Right ventricle myocardium superior (tissue), 1 donor: ENCODE measurements at places on chromosomes 2 and 18. TPM values are rescaled to one million over a fixed set of nuclear protein-coding genes. Genes with fewer than 3 reads are reported as not detected.

- DNase-seq = no peak
Observed at GRCh38 chr2:68135448-68136320, 22.0 kb upstream of the PNO1 start.

DNA sequence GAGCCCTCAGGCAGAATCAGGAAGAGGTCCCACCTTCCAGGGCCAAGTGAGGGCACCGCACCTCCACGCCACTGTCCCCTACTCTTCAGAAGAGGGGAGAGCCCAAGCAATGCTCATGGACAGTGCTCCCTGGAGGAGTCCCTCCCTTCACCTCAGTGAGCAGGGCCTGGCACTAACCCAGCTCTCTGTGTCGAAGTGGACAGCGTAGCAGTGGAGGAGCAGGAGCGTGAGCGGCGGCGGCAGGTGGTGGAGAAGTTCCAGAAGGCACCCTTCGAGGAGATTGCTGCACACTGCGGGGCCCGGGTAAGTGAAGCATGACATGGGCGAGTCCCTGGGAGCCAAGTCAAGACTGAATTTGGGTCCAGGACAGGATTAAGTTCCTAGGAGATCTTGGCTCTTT, 16.7 kb downstream of the POMC start:
- no peak for DNase-seq

DNA sequence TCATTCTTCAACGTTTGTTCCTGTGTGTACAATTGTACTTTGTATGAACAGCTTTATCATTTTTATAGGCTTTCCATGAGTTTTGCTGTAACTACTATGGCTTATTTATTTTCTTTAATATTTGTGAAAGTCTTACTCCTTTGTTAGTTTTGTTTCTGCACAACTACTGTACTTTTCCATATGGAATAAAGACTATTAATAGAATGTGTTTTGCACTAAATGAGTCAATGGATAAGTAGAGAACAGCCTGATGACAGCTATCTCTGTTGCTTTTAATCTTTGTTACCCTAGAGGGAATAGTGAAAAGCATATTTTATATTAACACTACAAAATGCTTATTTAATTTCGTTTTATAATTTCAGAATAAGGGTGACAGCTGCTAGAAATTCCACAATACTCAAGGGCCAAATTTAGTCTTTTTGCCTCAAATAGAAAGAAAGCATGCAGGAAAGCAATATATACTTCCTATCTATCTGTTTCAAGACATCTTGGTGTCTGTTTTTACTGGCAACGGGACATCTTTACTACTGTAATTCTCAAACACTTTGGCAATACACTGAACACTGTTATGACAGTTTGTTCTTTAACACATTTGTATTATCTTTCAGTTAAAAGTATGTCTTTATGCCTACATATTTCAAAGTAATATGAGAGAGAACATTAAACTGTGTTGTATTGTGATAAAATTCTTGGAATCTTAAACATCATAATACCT, 53.9 kb downstream of the WDSUB1 start:
- no peak for DNase-seq

- no peak for DNase-seq
Observed at GRCh38 chr2:26759845-26760244, 4.2 kb upstream of the SLC35F6 start.

GRCh38 chr18:56445422-56445821, 193.0 kb downstream of the TXNL1 start:
- DNase-seq = no peak

DNA sequence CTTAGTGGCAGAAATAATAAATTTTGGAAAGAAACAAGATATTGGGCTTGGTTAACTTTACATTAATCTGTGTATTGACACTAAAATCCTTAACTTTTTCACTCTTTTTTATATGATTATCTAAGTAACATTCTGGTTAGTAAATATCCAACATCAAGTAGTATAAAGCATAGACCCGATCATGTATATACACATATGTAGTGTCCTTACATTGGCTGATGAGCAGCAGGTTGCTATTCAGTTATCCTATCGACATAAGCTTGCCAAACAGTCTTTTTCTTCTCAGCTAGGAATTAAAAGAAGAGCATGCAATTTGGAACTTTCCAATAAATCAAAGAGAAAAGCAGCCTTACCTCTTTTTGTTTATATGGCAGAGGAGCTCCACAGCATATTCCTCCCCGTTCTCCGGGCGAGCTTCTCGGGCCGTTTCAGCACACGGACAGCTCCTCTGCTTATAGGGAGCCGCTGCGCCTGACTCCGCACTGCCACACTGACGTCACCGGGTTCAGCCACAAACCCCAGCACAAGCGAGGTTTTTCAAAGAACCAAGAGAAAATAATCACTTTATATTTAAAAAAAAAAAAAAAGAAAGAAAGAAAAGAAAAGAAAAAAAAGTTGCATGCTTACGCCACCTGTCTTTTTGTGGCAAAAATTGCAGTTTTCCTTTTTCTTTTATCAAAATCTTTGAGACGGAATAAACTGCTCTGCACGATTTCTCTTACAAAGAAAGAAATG, at the start of gene SCG2:
TSS of gene SCG2 (minus strand) at position 430 of the 735 bp plus-strand sequence. CDS start 3,079 bp downstream, outside the sequence.
- DNase-seq = peak; percentile 79

DNA sequence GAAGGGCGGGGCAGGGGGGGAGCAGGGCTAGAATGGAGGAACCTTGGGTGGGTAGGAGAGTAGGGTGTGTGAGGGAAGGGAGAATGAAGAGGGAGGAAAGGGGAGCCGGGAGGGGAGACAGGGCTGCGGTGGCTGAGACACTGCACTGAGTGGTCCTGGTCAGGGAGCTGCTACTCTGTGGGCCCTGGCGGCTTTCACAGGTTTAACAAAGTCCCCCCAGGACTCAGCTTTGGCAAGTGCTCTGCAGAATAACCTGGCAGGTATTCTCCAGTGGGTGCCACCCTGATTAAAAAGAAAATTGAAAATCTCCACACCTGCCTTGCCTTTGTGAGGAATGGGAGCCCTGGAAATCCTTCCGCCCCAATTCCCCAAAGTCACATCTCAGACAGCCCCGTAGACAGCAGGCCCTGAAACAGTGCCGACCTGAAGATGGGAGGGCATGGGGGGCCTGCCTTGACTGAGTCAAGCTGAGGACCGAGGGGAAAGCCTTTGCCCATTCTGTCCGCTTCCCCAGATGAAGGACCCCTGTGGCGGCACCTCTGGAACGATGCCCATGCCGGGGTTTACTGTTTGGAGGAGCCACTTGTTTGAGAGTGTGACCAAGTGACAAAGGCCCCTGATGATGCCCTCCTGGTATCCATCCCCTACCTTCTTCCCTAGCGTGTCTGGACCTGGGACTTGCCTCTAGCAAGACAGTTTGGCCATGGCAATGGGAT, 43.6 kb upstream of the OTOS start:
- DNase-seq = no peak

DNA sequence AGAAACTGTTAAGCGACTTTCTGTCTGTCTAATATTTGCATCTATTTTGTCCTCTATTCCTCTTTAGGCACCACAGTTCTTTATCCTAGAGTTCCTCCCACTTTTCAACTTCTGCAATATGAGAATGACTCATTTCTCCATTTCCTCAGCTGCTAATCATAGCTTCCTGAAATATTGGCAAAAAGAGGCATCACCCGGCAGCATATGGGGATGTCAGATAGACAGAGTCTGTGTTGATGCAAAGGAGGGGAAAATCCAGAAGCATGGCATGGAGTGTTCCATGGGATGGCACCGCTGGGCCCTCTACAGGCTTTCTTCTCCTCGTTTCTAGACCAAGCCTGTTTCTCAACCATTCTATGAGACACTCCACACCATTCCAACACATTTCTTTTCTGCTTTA, 93.4 kb downstream of the DOCK10 start:
- no peak for DNase-seq

DNA sequence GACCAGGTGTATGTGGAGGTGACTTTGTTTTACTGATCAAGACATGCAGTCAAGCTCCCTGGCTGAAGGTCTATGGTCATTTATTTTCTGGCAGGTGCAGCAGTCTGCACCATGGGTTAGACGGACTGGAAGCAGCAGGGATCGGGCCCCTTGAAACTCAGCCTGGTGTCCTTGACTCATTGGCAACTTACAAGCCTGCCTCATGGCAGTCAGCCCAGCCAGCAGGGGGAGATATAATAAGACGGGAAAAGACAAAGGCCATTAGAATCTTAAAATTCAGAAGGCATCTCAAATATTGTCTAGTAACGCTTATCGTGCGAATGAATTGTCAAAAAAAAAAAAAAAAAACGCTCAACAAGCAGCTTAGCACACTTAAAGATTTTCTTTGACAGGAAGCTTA, 308.2 kb downstream of the EN1 start:
- peak; percentile 50 for DNase-seq

GRCh38 chr18:14086458-14087231, 45.6 kb downstream of the ZNF519 start:
- no peak for DNase-seq

GRCh38 chr2:7060631-7061449, 143.6 kb downstream of the RNF144A start:
- DNase-seq = no peak

DNA sequence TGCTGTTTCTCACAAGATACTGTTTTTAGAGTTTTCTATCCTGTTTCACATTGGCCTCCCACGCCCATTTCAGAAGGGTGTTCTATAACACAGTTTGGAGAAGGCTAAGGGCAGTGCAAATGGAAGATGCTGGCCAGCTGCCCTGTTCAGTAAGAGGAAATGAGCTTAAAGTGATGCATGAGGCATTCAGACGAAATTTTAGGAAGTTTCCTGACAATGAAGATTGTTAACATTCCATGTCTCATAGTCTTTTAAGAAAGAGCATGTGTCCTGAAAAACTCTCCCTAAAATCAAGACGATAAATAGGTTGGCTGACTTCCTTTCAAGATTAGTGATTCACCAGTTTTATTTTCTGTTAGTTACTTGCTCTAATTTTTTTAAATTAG, 484.2 kb upstream of the NRP2 start:
- DNase-seq = peak; percentile 52

- no peak for DNase-seq
Observed at GRCh38 chr2:12090590-12090989, 344.2 kb downstream of the LPIN1 start.

GRCh38 chr2:37551783-37552182, 119.7 kb downstream of the CDC42EP3 start:
- DNase-seq = no peak

GRCh38 chr2:120323214-120323613, 22.7 kb upstream of the INHBB start:
- DNase-seq = peak; percentile 87

GRCh38 chr18:62999392-62999791, 284.1 kb downstream of the PHLPP1 start:
- DNase-seq = peak; percentile 76

DNA sequence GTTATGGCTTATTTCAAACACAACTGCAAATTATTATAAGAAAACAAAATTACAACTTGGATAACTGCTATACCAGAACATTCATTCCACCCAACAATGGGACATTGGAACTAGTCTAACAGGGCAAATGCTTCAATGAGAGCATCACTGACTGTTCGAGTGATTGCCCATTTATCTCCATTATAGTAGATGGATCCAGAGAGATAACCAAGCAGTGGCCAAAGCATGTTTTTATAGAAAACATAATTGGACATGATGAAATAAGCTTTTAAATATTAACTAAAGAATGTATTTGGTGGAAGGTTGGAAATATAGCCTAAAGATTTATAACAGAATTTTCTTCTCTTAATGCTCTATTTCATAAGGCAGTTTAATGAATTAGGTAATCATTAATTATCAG, 634.8 kb downstream of the NUP35 start:
- DNase-seq = no peak

DNA sequence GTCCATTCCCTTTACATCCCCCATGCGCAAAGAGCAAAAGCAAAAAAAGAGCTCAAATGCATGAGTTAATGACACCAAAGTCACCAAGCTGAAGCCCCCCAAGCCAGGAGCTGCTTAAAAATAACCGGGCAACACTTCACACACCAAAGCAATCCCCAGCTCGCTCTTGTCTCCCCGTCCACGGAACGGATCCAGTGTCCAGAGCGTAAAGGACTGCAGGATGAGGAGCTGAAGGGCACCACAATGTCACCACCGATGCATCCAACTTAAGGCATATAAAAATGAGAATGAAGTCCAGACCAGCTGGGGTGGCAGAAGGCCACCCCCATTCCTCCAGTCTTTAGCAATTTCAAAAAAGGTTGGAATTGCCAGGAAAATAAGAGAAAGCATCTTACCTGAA, 8.7 kb downstream of the SMAD7 start:
- no peak for DNase-seq

- DNase-seq = no peak
Observed at GRCh38 chr18:9148203-9148552, 11.6 kb downstream of the ANKRD12 start.

- DNase-seq = no peak
Observed at GRCh38 chr2:240502430-240503121, 55.2 kb downstream of the ANKMY1 start.

DNA sequence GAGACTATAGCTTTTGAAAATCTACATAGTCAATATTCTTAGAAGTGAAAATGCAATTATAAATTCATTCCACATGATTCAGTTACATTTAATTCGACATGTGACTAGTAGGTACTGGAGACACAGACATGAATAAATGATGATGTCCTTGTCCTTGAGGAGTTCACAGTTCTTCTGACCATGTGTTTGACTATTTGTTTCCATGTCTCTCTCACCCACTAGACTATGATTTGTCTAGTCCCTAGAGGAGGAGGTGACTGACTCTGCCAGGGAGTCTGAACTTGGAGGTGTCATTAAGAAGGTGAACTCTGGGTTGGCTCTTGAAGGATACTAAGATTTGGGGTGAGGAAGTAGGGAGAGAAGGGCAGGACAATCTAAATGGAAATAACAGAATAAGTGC, 20.7 kb upstream of the UGP2 start:
- no peak for DNase-seq

DNA sequence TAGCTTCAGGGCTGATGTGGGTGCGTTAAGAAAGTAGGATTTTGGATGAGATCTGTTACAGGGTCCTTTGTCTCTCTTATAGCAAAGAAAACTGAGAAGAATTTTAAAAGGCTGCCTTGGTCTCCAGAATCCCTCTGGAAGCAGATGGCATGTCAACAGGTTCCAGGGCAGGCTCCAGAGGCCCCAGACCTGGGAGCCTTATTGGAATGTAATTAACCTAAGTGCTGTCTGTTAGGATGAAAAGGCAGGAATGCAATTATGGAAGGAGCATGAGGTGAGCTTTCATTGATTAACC, 97.2 kb upstream of the PKDCC start:
- no peak for DNase-seq

Gene IL1RL1
- total RNA-seq = 1.3 TPM

Gene PTPRN
- total RNA-seq = not detected

Gene DPY30
- 42.3 TPM for total RNA-seq

Gene RASGRP3
- 53.1 TPM for total RNA-seq

Gene SERPINB5
- not detected for total RNA-seq

Gene KLHL41
- total RNA-seq = 139 TPM

Gene IL37
- total RNA-seq = not detected

Gene C2orf66
- total RNA-seq = not detected

Gene CHRND
- not detected for total RNA-seq

Gene ABCB11
- total RNA-seq = 0.13 TPM

Gene LRRTM1
- total RNA-seq = 0.30 TPM

Gene SKA1
- total RNA-seq = 0.65 TPM

Gene KCNG2
- not detected for total RNA-seq

Gene HOXD3
- total RNA-seq = 0.38 TPM

Gene MYO1B
- 16.8 TPM for total RNA-seq

Gene ZNF396
- 0.48 TPM for total RNA-seq
